ENCODE measurements at places on chromosomes 5 and 9. TPM values are rescaled to one million over a fixed set of nuclear protein-coding genes. Genes with fewer than 3 reads are reported as not detected.

- H3K4me3 ChIP-seq: no peak overlapping the region
- DNase-seq: no peak
- peaks cover 18% of the 10 kb centered on the region for H3K4me1 ChIP-seq
- no peaks in the 10 kb centered on the region for H3K36me3 ChIP-seq
- peaks cover 1% of the 10 kb centered on the region for H3K27me3 ChIP-seq
- H3K27ac ChIP-seq: no peak overlapping the region
Measured at GRCh38 chr9:94145640-94146039, 61.4 kb downstream of the PTPDC1 start.

- H3K27me3 ChIP-seq: no peaks in the 10 kb centered on the region
- H3K36me3 ChIP-seq: no peaks in the 10 kb centered on the region
- H3K4me3 ChIP-seq: peak overlapping the region; percentile 76
Measured at GRCh38 chr9:110125207-110125751, 82.7 kb downstream of the C9orf152 start.

- no peaks in the 10 kb centered on the region for H3K36me3 ChIP-seq
- H3K27ac ChIP-seq: no peak overlapping the region
- no peaks in the 10 kb centered on the region for H3K27me3 ChIP-seq
- DNase-seq: no peak
- H3K4me1 ChIP-seq: no peaks in the 10 kb centered on the region
- no peak overlapping the region for H3K4me3 ChIP-seq
Measured at GRCh38 chr9:87280421-87280820, 217.2 kb upstream of the DAPK1 start.

DNA sequence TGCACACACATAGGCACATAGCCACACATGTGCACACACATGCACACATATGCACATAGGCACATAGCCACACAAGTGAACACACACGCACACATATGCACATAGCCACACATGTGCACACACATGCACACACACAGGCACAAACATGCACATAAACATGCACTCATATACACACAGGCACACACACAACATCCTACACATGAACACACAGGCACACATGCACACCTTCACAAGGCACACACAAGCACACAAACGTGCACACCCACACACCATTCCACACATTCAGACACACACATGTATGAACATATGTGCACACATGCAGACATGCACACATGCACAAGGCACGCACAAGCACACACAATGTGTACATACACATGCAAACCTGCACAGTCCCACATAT lies 484.7 kb downstream of the IRX1 start:
- no peak overlapping the region for H3K4me3 ChIP-seq
- H3K36me3 ChIP-seq: no peaks in the 10 kb centered on the region
- no peak for DNase-seq

DNA sequence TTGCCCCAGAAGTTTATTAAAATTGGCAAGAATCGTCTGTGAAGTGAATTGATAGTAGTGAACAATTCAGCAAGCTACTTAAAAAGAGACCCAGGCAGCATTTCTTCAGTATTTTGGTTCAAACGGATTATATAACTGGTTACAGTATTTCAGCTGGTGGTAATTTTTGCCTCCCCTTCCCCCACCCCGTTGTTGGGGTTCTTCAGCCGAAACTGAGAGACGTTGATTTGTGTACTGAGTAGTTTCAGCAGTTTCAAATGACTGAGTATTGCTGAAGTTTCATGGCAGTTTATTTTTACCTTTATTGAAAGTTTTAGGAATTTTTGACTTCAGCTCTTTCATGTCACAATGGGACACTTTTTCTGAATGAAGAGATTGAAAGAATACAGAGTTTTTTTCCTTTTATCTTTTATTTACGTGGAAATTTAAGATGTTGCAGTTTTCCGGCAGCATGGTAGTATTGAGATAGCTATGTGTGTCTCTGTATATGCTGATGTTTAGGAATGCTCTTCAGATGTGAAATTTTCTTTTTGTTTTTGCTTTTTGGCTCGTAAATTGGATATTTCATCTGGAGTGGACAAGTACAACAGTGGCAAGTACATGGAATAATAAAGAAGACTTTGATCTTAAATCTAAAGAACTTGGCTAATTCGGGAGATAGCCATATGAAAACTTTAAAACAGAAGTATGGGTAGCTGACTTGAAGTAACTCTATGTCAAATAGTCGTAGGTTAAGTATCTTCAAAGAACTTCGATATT lies 1.9 kb downstream of the GPBP1 start:
- no peaks in the 10 kb centered on the region for H3K27me3 ChIP-seq
- H3K27ac ChIP-seq: peak overlapping the region; percentile 97
- peaks cover 8% of the 10 kb centered on the region for H3K36me3 ChIP-seq
- peaks cover 32% of the 10 kb centered on the region for H3K4me1 ChIP-seq
- H3K4me3 ChIP-seq: peak overlapping the region; percentile 94

DNA sequence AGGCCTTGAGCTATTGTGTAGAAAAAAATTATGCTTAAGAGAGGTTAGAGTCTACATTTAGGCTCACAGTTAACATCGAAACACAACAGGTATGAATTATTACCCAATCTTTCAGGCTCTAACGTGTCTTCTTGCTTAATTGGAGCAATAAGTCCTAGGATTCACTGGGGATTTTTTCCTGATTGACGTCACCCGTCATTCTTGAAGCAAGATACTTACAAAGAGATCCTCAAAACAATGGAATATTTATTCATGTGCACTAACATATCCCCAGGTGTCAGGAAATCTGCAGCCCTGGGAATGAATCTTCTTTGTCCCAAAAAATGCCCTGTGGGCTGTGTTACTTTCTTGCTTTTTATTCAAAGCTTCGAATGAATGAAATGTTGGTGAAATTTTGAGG lies 413.5 kb downstream of the NFIB start:
- H3K4me3 ChIP-seq: no peak overlapping the region
- no peaks in the 10 kb centered on the region for H3K27me3 ChIP-seq
- no peak for DNase-seq
- no peaks in the 10 kb centered on the region for H3K4me1 ChIP-seq
- no peak overlapping the region for H3K27ac ChIP-seq

- DNase-seq: no peak
- H3K27ac ChIP-seq: no peak overlapping the region
- peaks cover 95% of the 10 kb centered on the region for H3K4me1 ChIP-seq
Measured at GRCh38 chr5:111735583-111736270, 21.3 kb downstream of the NREP start.

The PCDHGA2 gene
- polyA plus RNA-seq: 0.11 TPM

- DNase-seq: no peak
- H3K4me1 ChIP-seq: no peaks in the 10 kb centered on the region
- H3K4me3 ChIP-seq: no peak overlapping the region
- H3K36me3 ChIP-seq: no peaks in the 10 kb centered on the region
- no peak overlapping the region for H3K27ac ChIP-seq
Measured at GRCh38 chr9:95648225-95648624, 131.5 kb upstream of the PTCH1 start.

DNA sequence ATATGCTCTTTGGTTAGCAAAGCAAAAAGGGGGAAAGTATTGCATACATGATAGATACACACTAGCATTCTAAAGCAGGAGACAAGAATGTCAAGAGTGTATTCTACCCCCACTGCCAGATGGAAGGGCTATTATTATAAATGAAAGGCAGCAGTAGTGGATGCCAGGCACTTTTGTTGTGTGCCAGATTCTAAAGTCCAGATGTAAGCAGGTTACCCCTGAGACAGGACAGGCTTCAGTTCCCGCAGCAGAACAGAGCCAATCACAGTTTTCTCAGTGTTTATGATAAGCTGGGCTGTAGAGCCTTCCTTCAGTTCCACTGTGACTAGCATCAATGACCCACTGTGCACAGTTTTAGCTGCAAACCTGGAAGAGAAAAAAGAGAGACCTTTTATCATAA lies 226.6 kb upstream of the TBCA start:
- H3K4me1 ChIP-seq: peaks cover 11% of the 10 kb centered on the region
- H3K36me3 ChIP-seq: peaks cover 2% of the 10 kb centered on the region
- no peaks in the 10 kb centered on the region for H3K27me3 ChIP-seq
- H3K4me3 ChIP-seq: no peak overlapping the region
- no peak overlapping the region for H3K27ac ChIP-seq
- no peak for DNase-seq

Measured in HepG2 (cell line).